Tibial nerve (tissue), 4 donors: ENCODE measurements at places on chromosomes 6 and 20. TPM values are rescaled to one million over a fixed set of nuclear protein-coding genes. Genes with fewer than 3 reads are reported as not detected.

HCK gene
- total RNA-seq, result 14.9 TPM

FAM83C gene
- total RNA-seq, result not detected

CNBD2 gene
- not detected for total RNA-seq

MCM8 gene
- total RNA-seq, result 3.5 TPM

DNA sequence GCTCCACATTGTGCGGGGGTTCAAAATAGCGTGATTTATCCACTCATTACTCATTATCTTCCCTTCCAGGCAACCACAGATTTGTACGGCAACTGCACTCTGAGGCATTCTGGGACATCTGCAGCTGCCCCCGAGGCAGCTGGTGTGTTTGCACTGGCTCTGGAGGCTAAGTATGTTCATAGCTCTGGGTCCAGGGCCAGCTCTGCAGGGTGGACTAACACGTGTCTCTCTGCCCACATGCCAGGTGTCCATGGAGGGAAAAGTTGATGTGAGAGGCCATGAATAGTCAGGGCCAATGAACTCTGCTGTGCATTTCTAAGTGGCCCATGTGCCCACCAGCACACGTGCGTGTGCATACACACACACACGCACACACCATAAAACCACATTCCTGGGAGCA, 74.9 kb downstream of the BFSP1 start:
- no peak for DNase-seq

- DNase-seq, result no peak
Observed at GRCh38 chr6:87914637-87915395, 132.8 kb upstream of the SPACA1 start.

DNA sequence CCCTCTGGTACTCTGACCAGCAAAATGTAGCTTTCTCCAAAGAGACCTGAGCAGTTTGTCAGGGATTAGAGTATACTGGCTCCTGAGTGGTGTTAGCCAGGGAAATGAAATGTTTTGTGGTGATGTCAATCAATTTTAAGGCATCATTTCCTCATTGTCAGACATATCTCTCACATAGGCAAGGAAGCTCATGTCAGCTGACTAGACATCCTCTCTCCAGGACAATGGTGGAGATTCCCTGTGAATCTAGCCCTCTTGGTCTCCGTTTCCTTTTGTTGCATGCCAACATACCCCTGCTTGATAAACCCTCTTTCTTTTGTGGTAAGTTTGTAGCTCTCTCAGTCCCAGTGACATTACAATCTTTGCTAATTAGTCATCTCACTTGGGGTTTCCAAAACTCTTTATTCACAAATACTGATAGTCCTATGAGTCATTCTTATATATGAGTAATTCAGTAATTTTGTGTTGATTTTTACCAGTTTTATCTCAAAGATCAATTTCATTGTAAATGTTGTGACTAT, 135.6 kb upstream of the PTPRK start:
- DNase-seq, result no peak

GRCh38 chr20:49851231-49851705, 38.6 kb downstream of the SLC9A8 start:
- DNase-seq, result no peak

DNA sequence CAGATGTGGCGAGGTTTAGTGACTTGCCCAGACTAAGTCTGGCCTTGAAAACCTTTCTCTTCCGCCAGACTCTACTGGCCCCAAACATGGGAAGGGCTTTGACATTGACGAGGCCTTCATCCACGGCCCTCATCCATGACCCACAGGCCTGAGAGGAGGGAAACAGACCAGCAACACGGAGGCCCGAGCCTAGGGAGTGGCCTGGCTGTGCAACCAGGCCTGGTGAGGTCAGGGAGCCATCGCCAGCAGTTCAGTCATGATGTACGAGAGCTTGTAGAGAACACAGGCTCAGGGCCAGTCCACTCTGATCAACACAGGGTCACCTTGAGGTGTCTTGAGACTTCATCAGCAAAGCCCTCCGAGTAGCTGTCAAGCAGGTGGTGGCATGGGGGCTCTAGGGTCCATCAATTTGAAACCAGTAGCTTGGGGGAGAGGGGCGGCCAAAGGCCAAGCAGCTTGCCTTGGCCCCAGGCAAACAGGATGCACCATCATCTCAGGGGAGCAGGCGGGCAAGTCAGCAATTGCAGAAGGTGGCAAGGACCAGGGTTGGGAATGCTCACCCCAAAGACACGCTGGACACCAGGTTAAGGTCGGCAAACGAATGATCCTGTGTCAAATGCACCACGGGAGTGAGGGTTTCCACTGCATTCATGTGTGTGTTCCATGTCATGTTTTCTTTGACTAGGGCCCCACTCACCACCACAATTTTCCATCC, 36.1 kb downstream of the GFOD1 start:
- DNase-seq, result no peak

DNA sequence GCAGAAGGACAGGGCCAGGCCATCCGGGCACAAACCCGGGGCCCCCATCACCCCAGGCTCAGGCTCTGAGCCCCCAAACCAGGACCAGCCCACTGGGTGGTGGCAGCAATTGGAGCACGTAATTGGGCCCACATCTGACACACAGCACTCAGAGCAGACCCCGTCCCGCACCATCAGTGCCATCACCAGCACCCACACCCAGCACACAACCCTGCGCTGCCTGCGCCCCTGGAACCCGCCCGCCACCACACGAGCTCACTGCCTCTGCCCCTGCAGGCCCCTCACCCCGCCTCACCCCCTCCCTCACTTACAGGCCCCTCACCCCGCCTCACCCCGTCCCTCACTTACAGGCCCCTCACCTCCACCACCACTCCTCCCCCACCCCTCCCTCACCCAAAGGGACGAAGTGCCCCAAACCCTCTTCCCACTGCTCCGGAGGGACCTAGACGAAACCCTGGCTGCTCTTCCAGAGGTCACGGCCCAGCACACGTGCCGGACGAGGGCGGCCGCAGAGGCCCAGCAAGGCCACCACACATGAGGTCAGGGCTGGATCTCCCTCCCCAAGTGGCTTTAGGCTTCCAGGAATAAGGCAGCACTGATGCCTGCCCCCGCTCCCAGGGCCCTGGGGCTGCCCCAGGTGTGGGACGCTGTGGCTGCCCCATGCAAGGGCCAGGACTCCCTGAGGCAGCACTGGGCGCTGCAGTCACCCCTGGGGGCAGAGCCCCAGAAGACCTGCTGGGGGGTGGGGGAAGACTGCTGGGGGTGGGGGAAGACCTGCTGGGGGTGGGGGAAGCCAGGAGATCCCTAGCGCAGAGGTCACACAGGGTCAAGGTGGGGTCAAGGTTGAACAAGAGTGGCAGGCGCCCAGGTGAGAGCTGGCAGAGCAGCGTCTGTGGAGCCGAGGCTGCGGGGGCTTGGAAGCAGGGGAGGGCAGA, 22.4 kb downstream of the KCNQ2 start:
- no peak for DNase-seq

GRCh38 chr6:165575158-165575549, 87.9 kb downstream of the PDE10A start:
- DNase-seq, result no peak

DNA sequence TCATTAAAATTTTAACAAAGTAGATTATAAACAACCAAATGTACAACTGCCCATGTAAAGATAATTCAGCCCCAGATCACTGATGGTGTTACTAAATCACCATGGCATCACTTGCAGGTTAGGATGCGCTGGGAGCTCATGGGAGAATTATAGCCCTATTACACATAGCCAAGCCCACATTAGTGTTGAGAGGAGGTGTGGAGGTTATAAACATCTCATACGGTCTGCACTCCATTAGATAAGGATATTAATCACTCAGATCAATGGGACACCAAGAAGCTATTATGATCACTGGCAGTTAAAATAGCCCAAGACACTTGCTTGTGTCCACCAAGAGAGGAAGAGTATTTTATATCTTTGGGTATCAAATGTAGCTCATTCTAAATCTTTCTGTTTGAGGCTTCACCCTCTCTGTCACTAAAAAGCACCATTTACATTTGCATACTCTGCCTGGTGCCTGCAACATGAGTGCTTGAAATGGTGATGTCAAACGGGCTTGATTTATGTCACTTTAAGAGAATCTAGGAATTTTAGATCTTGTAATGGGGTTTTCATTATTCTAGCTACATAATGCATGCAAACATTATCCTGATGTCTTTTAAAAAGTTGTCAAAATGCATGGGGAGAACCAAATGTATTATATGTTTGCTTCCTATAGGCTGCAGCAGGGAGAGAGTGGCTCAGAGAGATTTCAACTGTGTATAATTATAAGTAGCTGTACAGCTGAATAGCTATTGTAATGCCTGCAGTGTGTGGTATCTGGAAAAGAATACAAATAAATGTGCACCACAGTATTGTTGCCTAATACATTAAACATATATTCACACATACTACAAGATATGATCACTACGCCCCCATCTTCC, 654.1 kb upstream of the MARCKS start:
- no peak for DNase-seq
